ENCODE measurements at places on chromosomes 7 and 10.

DNA sequence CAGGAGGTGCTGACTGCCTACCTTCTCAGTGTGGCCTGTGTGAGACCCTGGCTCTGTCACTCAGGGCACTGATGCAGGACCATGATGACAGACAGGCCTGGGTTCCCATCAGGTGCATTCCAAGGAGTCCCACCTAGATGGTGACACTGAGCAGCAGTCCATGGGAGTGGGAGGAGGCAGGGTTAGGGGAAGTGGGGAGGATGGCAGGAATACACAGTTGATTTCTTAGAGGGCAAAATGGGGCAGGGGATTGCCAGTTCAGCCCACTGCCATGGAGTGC, 155.0 kb downstream of the SH3PXD2A start:
- no peak for DNase-seq

DNA sequence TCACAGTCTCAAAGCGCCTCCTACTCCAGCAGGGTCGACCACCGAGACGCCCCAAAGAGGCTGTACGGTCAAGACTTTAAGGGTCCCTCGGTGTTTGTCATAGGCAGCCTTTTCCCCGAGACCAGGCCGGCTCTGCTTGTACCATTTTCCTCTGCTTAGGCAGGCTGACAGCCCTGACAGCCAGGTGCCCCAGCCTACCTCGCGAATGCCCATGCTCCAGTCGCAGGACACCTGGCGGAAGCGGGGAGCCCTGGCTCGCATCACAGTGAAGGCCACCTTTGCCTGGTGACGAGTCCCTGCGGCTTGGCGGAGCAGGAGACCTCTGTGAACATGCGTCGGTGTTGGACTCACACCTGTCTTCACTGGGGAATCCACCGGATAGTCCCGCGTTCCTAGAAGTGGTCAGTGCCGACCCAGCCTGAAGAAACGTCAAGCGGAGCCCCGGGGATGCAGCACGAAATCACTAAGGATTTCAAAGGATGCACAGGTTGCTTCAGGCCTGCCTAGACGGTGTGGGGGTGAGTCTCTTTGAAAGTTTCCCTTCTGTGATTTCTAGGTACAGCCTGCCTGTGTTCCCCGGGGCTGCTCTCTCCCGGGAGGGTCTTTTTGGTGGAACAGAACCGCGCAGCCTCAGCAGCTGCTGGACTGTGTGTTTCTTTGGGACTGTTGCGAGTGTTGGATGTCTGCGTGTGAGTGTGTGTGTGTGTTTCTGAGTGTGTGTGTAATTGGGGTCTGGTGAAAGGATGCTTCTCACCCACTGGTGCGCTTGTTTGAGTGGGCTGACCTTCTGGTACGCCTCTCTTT, 30.5 kb upstream of the ZNF273 start:
- DNase-seq, result no peak

- DNase-seq, result no peak
These were observed 997.3 kb downstream of the LRMDA start for GRCh38 chr10:76428551-76429367.

DNA sequence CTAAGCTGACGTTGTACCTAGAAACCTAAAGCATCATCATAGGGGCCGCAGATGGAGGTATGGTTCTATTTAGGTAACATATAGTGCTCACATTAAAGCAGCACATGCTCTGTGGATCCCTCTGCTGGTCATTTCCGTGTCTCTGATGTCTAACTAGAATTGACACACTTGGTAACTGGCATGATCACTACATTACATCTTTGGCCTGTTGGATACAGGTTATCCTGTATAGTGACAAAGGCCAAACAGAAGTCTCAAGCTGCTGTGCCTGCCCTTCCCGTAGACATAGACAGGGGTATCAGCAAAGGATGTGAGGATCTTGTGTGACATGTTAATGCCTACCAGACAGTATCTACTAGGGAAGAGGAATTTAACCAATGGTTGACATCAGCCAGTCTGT, 51.2 kb downstream of the KIF5B start:
- peak; percentile 11 for DNase-seq

DNA sequence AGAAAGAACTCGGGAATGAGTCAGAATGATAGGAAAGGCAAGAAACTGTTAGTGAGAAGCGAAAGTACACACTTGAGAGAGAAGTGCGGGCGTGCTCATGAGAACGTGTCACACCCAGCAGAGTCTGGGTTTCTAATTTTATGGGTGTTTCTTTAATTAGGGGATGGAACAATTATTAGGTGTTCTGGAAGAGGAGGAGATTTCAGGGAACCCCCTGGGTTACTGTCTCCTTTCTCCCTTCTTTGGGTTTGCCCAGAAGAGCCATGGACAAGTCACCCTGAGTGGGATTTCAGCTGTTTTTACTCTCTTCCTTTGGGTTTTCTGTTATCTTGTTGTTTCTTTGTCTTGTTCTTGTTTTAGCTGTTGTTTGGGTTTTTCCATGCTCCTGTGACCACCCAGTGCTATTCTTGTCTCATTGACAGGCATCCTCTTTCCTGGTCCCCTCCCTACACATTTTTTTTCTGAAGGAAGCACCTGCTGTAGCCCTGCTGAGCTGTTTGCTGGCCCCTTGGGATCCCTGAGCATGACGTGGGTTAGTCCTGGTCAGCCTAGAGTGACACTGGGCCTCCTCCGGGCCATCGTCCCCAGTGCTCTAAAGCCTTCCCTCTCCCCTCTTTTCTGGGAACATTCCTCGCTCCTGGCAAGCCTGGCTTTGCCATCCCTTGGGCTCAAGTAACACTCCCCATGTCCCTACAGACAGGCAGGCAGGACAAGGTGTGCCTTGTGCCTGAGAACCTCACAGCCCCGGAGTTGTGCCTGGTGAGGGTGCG, 3.5 kb downstream of the SH2D4B start:
- no peak for DNase-seq

DNA sequence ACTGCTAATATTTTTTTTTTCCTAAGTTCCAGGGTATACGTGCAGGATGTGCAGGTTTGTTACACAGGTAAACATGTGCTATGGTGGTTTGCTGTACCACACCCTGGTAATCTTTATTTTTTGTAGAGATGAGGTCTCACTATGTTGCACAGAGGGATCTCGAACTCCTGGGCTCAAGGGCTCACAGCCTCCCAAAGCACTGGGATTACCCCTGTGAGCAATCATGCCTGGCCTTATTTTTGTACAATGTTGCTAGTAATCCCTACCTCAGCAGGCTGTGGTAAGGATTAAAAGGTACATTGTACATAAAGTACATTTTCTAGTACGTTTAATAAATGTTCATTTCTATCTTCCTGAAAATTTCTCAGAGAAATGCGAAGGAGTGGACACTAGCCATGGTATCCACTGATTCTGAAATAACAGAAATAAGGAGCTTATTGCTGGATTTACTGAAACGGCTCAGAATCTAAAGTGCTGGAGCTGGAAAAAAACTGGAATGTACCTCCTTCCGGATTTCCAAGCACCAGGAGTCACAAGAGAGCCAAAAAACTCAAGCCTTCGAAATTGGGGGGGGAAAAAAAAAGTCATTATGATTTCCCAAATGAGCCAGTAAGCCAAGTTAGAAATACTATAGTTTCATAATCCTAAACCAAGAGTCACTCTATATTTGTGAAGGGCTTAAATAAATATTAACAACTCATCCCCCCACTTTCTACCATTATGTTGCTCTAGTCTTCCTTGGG, 69.6 kb downstream of the NT5C2 start:
- no peak for DNase-seq
